ENCODE measurements at places on chromosomes 1 and 21.

- DNase-seq, result no peak
Observed at GRCh38 chr1:11594625-11595024, 59.6 kb downstream of the FBXO2 start.

DNA sequence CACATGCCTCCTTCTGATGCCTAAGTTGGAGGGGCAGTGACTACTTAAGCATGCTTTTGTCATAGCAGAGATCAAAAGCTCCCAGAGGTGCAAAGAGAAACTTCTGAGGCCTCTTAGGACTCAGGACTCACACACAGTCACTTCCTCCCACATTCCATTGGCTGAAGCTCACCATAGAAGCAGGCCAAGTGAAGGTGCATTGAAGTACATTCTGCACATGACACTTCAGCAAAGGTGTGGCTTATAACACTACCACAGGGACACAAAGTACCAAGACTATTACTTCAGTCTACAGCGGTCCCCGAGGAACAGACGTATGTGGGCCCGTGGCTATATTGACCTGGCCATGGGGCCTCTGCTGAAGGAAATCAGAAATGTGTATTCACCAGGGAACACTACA is 2.5 kb upstream of the POGK start:
- DNase-seq, result no peak

DNA sequence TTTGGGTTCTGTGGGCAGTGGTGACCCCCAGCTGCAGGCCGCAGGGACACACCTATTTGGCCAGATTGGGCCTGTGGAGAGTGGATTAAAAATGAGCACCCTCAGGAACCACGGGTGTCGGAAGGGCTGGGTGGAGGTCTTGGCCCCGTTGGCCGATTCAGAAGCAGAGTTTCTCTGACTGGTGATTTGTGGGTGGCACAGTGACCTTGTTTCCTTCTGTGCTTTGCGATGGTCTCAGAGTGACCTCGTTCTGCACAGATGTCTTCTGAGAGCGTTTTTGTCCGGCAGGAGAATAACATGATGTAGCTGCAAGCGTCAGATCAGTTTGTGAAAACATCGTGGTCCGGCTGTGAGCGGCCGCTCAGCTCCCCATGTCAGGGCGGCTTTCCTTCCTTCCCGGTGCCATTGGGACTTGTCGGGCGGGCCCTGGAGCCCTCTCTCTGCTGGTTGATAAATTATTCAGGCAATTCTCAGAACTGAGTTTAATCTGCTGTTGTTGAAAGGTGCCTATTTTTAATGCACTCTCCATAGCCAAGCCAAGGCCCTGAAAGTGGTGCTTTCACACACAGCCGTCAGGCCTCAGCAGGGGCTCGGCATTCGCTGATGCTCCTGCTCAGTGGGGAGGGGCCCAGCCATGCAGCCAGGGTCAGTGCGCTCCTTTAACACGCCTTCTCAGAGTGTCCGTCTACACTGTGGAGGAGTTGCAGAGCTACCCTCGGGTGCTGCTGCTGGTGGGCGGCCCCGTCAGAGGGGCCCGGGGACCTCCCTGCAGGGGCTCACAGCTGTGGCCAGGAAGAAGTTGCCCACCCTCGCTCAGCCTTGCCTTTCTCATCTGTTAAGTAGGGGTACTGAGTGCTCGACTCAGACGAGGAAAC is 26.8 kb downstream of the TRPM2 start:
- DNase-seq, result no peak

DNA sequence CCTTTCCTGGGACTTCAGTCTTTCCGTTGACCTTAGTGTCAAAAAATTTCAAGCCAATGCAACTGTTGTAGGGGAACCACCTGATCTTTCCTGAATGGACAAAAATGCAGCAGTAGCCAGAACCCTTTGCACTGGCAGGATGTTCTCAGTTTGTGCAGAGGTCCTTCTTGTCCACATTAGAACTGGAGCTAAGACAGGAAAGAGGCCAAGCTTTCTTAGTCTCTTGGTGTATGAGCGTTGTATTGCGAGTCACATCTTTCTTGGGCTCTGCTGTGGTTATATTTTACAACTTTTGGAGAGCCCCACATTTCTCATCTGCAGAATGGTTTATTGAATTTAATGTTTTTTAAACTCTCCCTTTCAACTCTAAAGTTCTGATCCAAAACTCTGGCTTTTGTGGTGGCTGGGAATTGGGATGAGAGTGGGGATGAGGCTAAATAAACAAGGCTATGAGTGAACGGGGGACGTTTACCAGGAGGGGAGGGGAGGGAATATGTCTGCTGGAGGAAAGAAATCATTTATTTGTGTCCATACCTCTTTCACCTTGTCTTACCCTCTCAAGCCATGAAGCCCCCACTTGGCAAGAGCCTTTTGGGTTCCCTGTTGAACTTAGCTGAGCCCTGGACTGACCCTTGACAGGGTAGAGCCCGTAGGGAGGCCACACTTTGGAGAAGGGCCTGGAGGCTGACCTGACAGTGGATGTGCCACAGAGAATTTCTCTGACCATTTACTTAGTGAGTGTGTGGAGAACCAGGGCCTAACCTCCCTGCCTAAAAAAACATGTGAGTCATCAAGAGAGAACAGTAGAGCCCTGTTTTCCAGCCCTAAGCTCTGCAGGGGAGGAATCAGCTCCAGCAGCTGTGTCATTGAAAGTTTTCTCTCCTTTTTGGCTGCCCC is 586 bp downstream of the CHI3L2 start:
- no peak for DNase-seq

DNA sequence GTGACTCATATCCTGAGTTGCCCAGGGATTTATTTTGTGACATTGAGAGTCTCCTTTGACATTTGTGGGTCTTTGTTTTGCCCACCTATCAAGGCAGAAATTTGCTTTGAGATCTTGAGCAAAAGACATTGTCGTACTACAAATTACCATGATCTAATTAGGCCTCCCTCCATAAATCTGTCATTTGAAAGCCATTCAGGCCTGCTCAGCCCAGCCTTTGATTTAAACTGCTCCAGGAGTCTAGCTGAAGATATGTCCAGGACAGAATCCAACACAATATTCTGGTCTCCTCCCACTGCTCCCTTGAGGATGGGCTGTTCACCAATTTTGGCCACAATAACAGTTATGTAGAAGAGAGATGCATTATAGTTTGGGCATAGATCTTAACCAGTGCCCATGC is 86.7 kb downstream of the PROX1 start:
- no peak for DNase-seq

DNA sequence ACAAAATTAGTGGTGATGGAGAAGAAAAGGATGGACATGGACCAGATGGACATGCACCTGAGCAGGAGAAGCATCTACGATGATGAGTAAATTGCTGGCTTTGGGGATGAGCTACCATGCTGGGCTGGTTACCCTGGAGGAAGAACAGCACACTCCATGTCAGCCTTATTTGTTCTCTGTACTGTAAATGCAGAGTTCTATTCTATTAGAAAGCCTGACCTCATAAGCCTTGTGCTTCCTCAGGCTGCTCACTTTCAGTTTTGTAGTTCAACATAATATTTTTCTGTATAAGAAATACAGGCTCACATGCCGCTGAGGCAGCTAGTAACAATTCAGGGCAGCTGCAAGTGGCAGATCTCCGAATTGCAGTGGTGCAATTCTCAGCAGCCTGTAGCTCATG is 249.6 kb downstream of the PLA2G4A start:
- DNase-seq, result no peak

GRCh38 chr1:160519642-160520435 is 3.2 kb downstream of the SLAMF6 start:
- no peak for DNase-seq

GRCh38 chr1:1797731-1798341 is 19.6 kb upstream of the NADK start:
- DNase-seq, result no peak

GRCh38 chr1:204858363-204858821 is 12.3 kb upstream of the NFASC start:
- DNase-seq, result no peak

GRCh38 chr1:233907151-233907550 is 2.7 kb downstream of the SLC35F3 start:
- no peak for DNase-seq

DNA sequence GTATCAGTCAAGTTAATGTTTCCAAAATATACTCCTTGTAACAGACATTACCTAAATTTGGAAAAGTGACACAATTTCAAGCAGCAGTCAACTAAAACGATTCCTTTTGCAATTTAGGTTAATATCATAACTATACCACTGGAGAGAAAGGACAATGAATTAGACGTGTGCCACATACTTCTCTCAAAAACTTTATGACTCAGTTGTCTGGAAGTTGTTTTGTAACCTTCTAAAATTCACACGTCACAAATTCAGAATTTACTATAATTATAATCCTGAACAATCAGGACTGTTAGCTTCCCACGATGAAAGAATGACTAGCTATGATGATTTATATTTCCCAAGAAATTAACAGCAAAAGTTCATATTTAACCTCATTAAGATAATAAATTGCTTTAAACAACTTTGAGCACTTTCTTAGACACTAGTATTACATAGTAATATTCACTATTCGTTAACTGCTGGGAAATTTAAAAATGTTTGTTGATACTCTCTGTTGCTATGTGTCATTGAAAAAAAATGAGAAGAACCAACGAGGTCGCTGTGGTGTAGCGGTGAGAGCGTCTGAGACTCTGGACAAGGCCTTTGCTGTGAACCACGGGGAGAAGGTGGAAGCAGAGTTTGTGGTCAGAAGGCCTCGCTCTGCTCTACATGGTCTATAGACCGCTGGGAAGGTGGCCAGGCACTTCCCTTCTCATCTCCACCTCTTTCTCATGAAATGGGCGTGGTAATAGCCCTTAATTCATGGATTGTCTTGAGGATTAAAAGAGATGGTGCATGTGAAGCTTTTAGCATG is 27.9 kb upstream of the BATF3 start:
- no peak for DNase-seq

- DNase-seq, result no peak
Observed at GRCh38 chr1:155017946-155018316, 15.3 kb downstream of the ZBTB7B start.

- DNase-seq, result no peak
Observed at GRCh38 chr1:86000601-86001000, 156.0 kb downstream of the COL24A1 start.

All from iPS DF 19.7 (cell line).